Parietal lobe (tissue), 2 donors: ENCODE measurements at places on chromosomes 3 and 15. TPM values are rescaled to one million over a fixed set of nuclear protein-coding genes. Genes with fewer than 3 reads are reported as not detected.

CNTN6 gene
- 13.8 TPM for total RNA-seq

SPATA12 gene
- total RNA-seq: not detected

CMTM6 gene
- 20.0 TPM for total RNA-seq

COL6A6 gene
- under 0.01 TPM for total RNA-seq

ALDH1L1 gene
- 2.8 TPM for total RNA-seq

GOLGA8K gene
- total RNA-seq: 2.5 TPM

PLOD2 gene
- 13.1 TPM for total RNA-seq

IL5RA gene
- total RNA-seq: 1.3 TPM

TM6SF1 gene
- 15.0 TPM for total RNA-seq

NCBP2 gene
- total RNA-seq: 84.2 TPM

IL17RC gene
- total RNA-seq: 6.6 TPM

CYP8B1 gene
- total RNA-seq: not detected

TRH gene
- total RNA-seq: 1.6 TPM

MST1R gene
- 3.8 TPM for total RNA-seq

NR2F2 gene
- 5.6 TPM for total RNA-seq
